Esophagus muscularis mucosa (tissue), 4 donors: ENCODE measurements at places on chromosomes 7 and 10. TPM values are rescaled to one million over a fixed set of nuclear protein-coding genes. Genes with fewer than 3 reads are reported as not detected.

GRCh38 chr7:103622274-103622673 lies 176.3 kb upstream of the SLC26A5 start:
- H3K27ac ChIP-seq: no peak overlapping the region
- H3K4me1 ChIP-seq: no peaks in the 10 kb centered on the region
- no peak for DNase-seq
- no peaks in the 10 kb centered on the region for H3K36me3 ChIP-seq
- H3K27me3 ChIP-seq: no peaks in the 10 kb centered on the region

- no peak overlapping the region for H3K4me3 ChIP-seq
- no peaks in the 10 kb centered on the region for H3K27me3 ChIP-seq
- DNase-seq: no peak
Observed at GRCh38 chr10:107813451-107814162, 649.1 kb upstream of the SORCS1 start.

DNA sequence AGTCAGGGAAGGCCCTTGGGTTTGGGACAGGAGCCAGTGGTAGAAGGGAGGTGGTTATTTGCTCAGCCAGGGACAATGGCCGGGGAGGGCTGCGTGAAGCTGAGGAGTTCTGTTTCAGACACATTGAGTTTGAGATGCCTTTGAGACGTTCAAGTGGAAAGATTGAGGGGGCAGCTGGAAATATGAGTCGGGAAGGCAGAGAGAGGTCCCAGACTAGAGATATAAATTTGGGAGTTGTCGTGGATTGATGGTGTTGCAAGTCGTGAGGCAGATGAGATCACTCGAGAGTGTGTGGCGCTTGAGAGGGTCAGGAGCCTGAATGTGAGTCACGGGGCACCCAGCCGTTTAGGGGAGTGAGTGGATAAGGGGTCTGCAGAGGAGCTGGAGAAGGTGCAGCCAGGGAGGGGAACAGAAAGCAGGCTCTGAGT lies 73.3 kb downstream of the ZMIZ1 start:
- H3K27ac ChIP-seq: peak overlapping the region; percentile 56
- H3K36me3 ChIP-seq: no peaks in the 10 kb centered on the region
- no peaks in the 10 kb centered on the region for H3K27me3 ChIP-seq

DNA sequence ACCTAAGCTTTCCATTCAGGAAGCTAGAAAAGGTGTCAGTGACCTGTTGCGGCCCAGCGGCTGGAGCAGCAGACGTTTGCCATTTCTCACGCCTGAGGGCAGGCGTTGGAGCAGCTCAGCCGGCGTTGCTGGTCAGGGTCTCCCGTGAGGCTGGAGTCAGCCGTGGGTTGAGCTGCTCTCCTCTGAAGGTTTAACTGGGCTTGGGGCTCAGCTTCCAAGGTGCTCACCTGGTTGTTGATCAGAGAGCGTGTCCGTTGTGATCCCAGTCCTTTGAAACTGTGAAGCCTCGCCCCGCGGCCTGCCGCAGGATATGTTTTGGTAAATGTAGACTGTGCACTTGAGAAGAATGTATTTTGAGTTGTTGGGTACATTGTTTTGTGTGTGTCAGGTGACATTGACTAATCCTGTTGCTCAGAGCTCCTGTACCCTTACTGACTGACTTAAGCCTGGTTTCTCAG lies 20.6 kb upstream of the PWWP2B start:
- no peak overlapping the region for H3K4me3 ChIP-seq
- H3K27me3 ChIP-seq: no peaks in the 10 kb centered on the region
- H3K4me1 ChIP-seq: no peaks in the 10 kb centered on the region

- DNase-seq: no peak
- no peaks in the 10 kb centered on the region for H3K27me3 ChIP-seq
- H3K4me3 ChIP-seq: no peak overlapping the region
- H3K4me1 ChIP-seq: no peaks in the 10 kb centered on the region
Observed at GRCh38 chr10:2284071-2284470, 546.7 kb upstream of the ADARB2 start.

The LIPJ gene
- total RNA-seq: not detected

The SFRP4 gene
- total RNA-seq: 4.6 TPM

The TMEM176A gene
- 47.7 TPM for total RNA-seq

The ADK gene
- 20.2 TPM for total RNA-seq
